ENCODE measurements at places on chromosomes 7 and 10.

GRCh38 chr10:74081192-74081803, 69.3 kb downstream of the AP3M1 start:
- DNase-seq: peak; percentile 36

- DNase-seq: peak; percentile 52
Observed at GRCh38 chr10:25875556-25876165, 58.4 kb upstream of the MYO3A start.

DNA sequence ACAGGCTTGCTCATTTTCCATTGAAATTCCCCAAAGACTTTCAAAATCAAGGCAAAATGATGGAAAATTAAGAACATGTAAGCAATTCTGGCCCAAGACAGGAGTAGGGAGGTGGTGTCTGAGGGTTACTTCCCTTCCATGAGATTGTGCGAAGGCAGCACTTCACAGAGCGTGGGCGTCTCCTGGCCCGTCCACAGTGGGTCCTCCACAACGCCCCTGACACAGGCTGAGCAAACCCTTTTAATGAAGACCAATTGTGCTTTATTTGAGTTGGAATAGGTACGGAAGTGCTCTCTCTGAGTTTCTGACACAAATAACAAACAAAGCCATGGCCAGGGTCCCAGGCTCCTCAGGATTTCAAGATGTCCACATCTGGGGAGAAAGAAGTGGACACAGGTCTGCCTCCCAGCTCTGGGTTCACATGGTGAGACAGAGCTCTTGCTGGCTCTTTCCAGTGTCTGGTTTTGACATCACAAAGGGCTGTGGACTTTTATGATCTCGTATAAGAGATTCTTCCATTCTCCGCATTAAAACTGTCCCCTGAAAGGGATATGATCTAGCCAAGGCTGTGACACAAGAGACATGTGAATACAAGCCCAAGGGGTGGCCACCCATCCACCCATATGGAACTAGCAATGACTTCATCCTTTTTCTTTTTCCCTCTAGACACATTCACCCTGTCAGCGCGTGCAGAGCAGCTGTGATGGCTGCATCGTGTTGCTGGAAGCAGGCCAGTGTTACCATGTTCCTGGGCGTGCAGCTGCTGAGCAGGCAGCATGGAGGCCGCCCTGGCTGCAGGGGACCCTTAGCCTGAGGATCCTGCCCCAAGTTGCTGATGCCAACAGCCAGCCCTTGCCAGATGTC, 145.6 kb downstream of the ADAM12 start:
- peak; percentile 78 for DNase-seq

- no peak for DNase-seq
Observed at GRCh38 chr10:51981731-51982130, 282.3 kb upstream of the CSTF2T start.

GRCh38 chr7:55069271-55069792, 50.5 kb downstream of the EGFR start:
- no peak for DNase-seq

DNA sequence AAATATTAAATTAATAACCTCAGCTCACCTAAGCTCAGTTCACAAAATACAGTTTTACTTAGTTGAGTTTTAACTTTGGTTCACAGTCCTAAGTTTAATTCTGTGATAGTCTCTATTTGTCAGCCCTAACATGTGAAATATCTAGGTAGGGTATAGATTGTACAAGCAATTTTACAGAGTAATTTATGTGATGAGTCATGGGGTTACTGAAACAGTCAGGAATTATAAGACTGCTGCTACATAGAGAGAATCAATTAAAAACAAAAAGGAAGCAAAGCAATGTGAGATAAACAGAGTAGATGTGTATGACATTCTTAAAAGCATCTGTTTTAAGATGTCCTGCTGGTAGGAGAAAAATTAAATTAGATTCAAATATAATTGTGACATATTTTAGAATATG, 1018.2 kb upstream of the KCND2 start:
- no peak for DNase-seq

DNA sequence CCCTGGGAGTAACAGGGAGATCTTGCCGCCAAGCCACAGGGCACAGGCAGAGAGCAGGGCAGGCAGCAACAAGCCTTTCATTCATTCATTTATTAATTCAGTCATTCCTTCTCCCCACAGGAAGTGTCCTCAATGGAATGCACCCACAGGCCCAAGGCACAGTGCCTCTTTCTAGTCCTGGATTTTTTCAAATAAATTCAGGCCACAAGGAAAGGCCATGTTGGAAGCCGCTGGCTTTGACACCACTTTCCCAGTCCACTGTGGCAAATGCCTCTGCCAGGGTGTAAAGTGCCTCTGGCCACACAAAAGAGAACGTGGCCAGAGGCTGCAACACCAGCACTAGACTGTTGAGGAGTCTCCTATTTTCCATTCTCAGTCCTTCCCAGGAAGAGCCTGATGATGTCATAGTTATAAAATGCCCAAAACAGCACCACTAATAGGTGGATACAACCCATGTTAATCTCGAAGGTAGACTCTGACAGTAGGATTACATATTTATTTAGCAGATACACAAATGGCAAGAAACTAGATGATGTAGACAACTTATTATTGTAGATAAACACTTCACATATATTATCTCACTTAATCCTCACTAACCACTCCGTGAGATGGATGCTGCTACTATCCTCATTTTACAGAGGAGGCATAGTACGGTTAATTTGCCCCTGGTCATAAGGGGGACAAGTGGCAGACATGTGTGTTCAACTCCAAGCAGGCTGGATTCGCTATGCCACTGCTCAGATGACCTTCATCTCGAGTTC, 5.5 kb downstream of the JAZF1 start:
- no peak for DNase-seq

DNA sequence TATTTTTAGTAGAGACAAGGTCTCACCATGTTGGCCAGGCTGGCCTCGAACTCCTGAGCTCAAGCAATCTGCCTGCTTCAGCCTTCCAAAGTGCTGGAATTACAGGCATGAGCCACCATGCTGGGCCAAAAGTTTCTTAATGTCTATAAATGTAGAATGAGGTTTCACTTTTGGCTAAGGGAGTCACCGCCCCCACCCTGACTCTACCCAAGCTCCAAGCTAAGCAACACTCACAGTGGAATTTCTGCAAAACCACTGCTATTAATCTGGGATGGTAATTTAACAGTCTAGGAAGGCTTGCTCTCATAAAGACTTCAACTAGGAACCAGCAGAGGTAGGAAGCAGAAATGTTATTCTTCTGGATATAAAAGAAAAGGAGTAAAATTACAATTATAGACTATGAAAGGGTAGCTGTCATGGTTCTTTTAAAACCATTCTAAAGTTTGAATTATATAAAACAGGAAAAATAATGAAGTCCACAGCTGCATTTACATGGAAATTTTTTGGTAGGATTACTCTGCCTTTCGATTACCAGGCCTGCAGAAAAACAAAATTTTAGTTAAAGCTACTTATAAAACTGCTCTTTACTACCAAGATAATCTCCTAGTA, 211.6 kb downstream of the SFMBT2 start:
- DNase-seq: no peak

DNA sequence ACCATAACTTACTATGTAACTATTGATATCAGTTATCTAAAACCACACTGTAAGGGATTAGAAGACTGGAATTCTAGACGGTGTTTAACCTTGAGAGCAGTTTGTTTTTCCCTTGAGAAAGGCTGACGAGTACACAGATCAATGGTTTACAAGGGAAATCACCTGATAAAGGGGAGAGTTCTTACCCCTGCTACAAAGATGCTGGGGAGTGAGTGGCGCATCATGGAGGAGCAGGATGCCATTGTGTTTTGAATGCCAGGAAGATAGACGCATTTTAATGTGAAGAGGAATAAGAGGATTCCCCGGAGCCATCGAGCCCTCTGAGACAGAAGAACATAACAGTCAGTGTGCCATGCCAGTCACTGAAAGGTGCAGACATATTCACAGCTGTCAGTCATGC, 145.2 kb downstream of the PKD1L1 start:
- DNase-seq: peak; percentile 28

- peak; percentile 15 for DNase-seq
Observed at GRCh38 chr7:88218836-88219605, 817 bp downstream of the SRI start.

DNA sequence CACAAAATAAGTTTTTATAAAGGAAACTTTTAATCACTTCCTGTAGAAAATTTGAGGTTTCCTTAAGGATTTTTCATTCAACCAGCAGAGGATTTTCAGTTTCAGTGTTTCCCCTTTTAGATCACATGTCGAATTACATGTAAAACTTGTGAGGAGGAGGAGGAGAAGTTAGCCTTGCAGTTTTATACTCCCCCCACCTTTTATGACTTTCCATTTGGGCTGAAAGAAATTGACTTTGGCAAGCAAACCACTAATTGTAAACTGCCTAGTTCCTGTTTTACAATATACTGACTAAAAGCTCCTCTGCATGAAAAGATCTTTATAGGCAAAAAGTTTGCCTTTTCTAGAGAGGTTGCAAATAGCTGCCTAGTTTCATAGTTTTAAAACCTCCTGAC, 3.0 kb downstream of the BAMBI start:
- DNase-seq: no peak

- DNase-seq: no peak
Observed at GRCh38 chr7:101934618-101935017, 117.2 kb downstream of the CUX1 start.

DNA sequence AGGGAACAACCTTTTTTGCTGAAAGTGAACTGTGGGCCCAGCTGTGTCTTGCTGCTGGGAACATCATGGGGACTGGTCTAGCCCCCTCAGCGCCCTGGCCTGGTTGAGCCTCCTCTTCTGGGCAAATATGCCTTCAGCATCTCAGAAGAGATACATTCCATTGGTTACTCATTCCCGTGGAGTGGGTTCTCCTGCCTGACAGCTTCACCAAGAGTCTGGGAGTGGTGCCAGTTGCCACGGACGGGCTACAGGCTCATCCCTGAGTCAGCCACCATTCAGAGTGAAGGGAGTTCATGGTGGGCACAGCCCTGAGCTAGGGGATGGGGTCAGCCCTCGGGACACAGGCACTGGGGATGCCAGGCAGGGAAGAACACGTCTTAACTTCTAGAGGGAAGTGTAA, 81.9 kb downstream of the RAMP3 start:
- no peak for DNase-seq

DNA sequence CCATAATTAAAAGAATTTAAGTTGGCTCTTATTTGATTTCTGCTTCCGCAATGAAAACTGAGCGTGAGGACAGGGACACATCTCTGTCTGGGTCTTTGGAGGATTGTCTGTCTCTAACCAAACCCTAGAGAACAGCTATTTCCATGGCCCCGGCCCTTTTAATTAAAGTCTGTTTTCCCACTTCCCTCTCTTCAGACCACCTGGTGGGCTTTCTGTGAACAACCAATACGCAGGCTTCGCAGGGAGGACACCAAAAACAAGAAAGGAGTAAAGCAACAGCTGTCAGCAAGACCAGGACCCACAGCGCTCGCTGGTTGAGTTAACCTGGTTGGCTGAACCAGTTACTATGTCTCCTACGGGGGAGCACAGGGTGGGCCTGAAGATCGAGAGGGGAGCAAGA, 217.1 kb upstream of the FRMD4A start:
- DNase-seq: no peak

DNA sequence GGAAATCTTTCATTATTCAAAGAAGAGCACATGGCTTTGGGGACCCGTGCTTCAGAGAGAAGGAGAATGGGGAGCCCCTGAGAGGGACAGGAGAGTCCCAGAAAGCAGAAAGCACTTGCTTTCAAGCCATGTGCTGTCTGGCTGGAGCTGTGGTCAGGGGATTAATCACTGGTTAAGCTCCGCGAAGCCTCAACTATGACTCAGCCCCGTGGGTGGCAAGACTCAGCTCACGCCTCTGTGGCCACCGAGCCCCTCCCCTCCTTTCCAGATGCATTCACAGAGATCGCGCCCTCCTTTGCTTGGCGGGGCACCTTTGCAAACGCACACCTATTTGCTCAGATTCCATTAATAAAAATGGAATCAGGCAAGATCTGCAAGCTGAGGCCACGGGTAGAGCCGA, 202.9 kb upstream of the TCERG1L start:
- DNase-seq: no peak

- no peak for DNase-seq
Observed at GRCh38 chr10:54609423-54609822, 191.6 kb downstream of the PCDH15 start.

- no peak for DNase-seq
Observed at GRCh38 chr7:86776136-86776535, 132.4 kb downstream of the GRM3 start.

- DNase-seq: no peak
Observed at GRCh38 chr10:10623958-10624566, 393.6 kb upstream of the CELF2 start.

GRCh38 chr10:34780818-34781380, 34.2 kb downstream of the PARD3 start:
- no peak for DNase-seq

DNA sequence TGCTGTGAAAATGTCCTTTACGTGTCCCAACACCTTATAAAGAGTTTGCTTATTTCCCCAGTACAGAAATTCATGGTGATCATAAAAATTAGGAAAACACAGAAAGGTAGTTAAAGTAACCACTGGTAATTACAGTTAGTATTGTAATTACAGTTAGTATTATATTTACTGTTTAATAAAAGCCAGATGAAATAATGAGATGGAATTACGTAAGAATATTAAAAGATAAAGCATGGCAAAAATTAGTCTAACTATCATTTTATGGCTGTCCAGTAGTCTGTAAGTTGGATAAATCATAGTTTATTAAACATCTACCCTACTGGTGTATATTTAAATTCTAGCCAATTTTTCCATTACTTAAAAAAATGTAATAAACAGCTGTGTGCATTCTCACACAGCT, 638.8 kb downstream of the ACTR3B start:
- no peak for DNase-seq

DNA sequence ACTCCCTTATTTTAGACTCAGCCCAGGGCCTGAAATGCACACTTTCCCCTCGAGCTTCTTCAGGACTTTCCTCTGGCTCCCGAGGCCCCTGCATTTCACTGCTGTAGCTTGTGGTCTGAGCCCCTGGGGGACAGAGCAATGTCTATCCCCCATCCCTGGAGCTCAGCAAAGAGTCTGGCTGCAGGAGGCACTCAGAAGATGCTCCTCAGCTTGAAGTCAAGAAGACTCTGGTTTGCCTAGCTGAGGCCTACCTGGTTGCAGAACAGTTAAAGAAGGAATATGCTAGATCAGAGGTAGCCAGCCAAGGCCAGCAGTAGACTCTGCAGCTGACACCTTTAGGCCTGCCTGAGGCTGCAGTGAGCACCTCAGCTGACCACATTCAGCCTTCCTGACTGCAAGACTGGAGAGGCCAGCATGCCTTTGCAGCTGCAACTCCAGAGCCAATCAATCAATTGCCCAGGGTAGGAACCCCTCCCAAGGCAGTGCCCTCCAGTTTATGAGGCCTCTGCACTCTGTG, 36.9 kb upstream of the IKZF1 start:
- DNase-seq: no peak

- peak; percentile 14 for DNase-seq
Observed at GRCh38 chr7:20744954-20745446, 41.7 kb downstream of the SP8 start.

GRCh38 chr10:47206449-47207280, 93.3 kb upstream of the GDF10 start:
- no peak for DNase-seq
